IPS DF 19.7 (cell line): ENCODE measurements at places on chromosomes 11 and 22.

- DNase-seq, result peak; percentile 88
Measured at GRCh38 chr11:134033696-134034491, 35.0 kb upstream of the JAM3 start.

DNA sequence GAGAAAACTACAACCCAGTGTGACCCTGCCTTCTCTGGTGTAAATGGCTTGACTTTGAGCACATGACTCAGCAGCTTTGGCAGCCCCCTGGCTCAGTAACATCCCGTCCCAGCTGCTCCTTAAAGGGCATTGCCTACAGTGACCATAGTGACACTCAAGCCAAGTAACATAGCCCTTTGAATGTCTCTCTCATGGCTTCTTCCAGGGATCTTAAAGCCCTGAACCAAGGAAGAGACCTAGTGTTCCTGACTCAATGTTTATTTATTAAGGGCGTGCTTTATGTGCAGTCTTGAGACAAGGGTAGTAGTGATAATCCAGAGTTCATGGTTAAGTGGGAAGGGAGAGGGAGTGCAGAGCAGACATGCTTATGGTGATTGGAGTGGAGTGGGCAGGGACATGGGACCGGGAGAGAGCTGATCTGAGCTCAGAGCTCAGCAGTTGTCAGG lies 125.7 kb downstream of the PARVA start:
- no peak for DNase-seq

- DNase-seq, result no peak
Measured at GRCh38 chr11:24872186-24872585, 375.3 kb downstream of the LUZP2 start.

DNA sequence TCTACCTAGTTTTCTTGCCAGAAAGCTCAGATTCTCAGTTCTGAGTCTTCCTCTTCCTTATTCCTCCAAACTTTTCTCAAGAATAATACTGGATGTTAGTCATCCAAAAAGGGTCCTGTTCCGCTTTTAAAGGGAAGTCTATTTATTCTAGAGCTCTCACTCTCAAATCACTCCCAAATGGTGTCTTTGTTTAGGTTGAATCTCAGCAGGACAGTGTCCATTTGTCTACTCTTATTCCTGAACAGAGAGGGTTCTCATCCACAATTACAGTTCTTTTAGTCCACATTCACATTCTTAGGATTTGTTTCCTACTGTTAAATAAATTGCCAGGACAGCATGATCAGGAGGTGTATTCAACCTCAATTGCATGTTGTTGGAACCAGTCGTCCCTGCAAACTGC lies 61.3 kb downstream of the MUC15 start:
- no peak for DNase-seq

- no peak for DNase-seq
Measured at GRCh38 chr22:17846326-17846992, 72.2 kb upstream of the BID start.

DNA sequence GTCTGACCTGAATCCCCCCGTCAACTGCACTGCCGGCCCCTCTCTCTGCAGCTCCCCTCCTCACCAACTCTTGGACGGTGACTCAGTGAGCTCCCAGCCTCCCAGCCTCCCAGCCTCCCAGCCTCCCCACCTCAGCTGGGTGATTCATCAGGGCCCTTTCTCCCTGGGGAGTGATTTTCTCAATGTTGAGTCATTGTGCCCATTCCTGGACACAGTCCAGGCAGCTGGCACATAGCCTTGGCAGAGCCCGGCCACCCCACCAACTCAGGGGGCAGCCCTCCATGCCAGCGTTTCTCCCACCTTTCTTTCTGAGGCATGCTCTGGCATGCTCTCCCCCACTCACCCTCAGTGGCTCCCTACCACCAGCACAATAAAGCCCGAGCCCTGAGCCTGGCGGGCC lies 30.7 kb downstream of the PDE2A start:
- DNase-seq, result no peak

- DNase-seq, result no peak
Measured at GRCh38 chr11:72543849-72544542, 109.7 kb upstream of the CLPB start.
